ENCODE measurements at places on chromosomes 16 and 17.

GRCh38 chr17:8837563-8838075 is 29.9 kb downstream of the PIK3R6 start:
- no peak for DNase-seq
- H3K4me1 ChIP-seq, result no peaks in the 10 kb centered on the region
- no peak overlapping the region for H3K27ac ChIP-seq
- H3K27me3 ChIP-seq, result no peaks in the 10 kb centered on the region
- H3K36me3 ChIP-seq, result no peaks in the 10 kb centered on the region

GRCh38 chr17:1111599-1112443 is 68.0 kb downstream of the ABR start:
- H3K4me1 ChIP-seq, result peaks cover 41% of the 10 kb centered on the region
- H3K27me3 ChIP-seq, result no peaks in the 10 kb centered on the region
- H3K27ac ChIP-seq, result no peak overlapping the region
- no peak for DNase-seq
- H3K36me3 ChIP-seq, result no peaks in the 10 kb centered on the region

DNA sequence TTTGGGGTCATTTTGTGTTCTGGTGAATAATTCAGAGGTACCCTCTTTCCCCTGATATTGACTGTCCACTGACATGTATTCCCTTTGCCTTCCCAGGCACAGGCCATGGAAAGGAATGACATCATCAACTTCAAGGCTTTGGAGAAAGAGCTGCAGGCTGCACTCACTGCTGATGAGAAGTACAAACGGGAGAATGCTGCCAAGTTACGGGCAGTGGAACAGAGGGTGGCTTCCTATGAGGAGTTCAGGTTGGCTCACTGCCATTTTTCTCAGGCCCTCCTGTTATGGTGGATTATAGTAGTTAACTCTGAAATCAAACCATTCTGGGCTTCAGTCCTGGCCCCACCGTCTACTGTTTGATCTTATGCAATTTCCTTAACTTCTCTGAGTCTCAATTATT is 1.6 kb upstream of the EFTUD2 start:
- no peak overlapping the region for H3K4me3 ChIP-seq
- H3K36me3 ChIP-seq, result no peaks in the 10 kb centered on the region
- H3K4me1 ChIP-seq, result peaks cover 18% of the 10 kb centered on the region
- H3K27ac ChIP-seq, result no peak overlapping the region
- no peaks in the 10 kb centered on the region for H3K27me3 ChIP-seq

GRCh38 chr16:1012722-1013592 is 31.4 kb downstream of the SOX8 start:
- DNase-seq, result no peak
- no peak overlapping the region for H3K27ac ChIP-seq
- peaks cover 5% of the 10 kb centered on the region for H3K27me3 ChIP-seq
- no peak overlapping the region for H3K4me3 ChIP-seq

GRCh38 chr17:15177343-15177742 is 87.8 kb downstream of the PMP22 start:
- no peak overlapping the region for H3K4me3 ChIP-seq
- no peaks in the 10 kb centered on the region for H3K4me1 ChIP-seq
- H3K36me3 ChIP-seq, result no peaks in the 10 kb centered on the region
- DNase-seq, result no peak
- no peaks in the 10 kb centered on the region for H3K27me3 ChIP-seq
- no peak overlapping the region for H3K27ac ChIP-seq

DNA sequence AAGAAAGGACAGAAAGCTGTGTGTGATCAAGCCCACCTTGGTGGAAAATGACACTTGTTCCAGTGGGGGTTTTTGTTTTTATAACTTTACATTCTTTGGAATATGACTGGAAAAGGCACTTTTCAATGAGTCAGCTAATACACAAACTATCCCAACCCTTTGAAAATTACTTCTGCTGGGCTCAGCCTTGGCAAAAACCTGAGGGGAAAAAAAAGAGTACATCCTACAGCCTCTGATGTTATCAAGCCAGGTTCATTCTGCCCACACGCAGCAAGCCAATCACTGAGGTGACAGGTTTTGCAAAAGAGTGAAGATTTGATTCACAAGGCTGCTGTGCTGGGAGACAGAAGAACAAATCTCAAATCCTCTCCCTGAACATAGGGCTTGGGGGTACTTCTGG is 484.5 kb upstream of the ERCC4 start:
- no peak overlapping the region for H3K27ac ChIP-seq
- no peak for DNase-seq
- H3K27me3 ChIP-seq, result no peaks in the 10 kb centered on the region
- H3K4me1 ChIP-seq, result no peaks in the 10 kb centered on the region
- no peak overlapping the region for H3K4me3 ChIP-seq
- H3K36me3 ChIP-seq, result no peaks in the 10 kb centered on the region

- H3K4me3 ChIP-seq, result no peak overlapping the region
- H3K27ac ChIP-seq, result no peak overlapping the region
- no peaks in the 10 kb centered on the region for H3K36me3 ChIP-seq
Measured at GRCh38 chr16:18942061-18942460, 15.9 kb upstream of the SMG1 start.

- DNase-seq, result peak; percentile 29
- H3K27ac ChIP-seq, result no peak overlapping the region
- H3K4me3 ChIP-seq, result no peak overlapping the region
- no peaks in the 10 kb centered on the region for H3K36me3 ChIP-seq
- H3K27me3 ChIP-seq, result no peaks in the 10 kb centered on the region
Measured at GRCh38 chr16:56970934-56971767, 9.4 kb downstream of the CETP start.

DNA sequence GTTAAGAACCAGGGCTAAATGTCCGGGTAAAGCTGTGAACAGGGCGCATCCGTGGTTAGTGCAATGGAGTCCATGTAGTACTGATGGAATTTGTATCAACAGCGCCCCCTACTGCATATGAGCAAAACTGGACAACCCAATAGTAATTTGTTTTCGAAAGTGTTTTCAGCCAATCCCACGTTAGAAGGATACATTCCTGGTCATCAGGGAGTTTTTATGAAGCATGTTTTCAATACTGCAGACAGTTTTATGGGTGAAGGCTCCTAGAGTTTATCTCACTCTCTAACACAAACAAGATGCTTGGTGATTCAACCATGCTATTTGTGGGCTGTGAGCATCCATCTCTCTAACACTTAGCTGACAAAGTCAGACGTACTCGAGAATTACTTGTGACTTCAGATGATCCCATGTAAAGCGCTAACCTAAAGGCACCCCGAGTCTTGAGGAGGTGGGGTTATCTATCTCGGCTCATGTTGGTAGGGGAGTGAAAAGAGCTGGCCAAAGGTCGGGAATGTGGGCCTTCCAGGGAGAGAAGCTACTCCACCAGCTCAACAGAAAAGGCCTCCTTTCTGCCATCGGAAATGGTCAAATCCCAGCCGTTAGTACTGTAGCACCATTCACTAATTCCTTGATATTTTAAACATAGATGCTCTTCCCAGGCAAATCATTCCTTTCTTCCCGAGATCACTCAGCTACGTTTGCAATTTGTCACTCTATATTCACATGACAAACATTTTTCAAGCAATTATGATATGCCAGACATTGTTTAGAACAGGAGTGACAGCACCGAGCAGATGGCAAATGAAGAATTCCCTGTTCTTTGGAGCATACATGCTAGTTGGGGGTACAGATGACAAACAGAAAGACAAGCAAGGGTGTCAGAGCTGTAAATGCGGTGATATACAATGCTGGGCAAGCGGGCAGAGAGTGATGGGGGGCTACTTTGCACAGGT is 46.9 kb upstream of the HNF1B start:
- no peak overlapping the region for H3K4me3 ChIP-seq
- H3K27me3 ChIP-seq, result no peaks in the 10 kb centered on the region
- no peaks in the 10 kb centered on the region for H3K36me3 ChIP-seq
- H3K4me1 ChIP-seq, result no peaks in the 10 kb centered on the region

DNA sequence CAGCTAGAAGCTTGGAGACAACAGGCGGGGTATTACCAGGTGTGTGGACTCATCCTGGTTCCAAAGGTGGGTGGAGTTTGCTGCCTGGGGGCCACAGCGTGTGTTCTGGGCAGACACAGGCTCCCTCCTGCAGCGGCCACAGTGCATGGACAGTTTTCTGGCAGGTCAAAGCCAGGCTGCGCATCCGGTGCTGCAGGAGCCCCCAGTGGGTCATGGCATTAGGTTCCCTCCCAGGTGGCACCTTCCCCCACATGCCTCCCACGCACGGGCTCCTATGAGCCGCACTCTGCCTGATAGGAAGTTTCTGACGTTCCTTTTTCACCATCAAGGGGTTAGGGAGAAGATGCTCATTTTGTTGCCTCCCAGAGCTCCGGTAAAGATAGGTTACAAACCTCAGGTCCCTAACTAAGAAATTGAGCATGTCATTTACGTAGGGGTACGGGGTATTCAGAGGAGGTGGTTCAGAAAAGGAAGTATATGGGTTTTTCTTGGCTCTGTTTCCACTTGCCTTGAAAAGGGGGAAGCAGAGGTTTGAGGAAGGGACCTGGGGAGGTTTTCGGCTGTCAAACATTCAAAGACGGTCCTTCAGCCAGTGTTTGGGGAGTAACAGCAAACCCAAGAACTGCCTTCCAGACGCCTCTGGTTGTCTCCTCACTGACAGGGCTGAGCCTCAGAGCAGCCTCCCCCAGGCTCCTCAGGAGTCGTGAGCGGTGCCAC is 32.7 kb upstream of the NAT9 start:
- no peaks in the 10 kb centered on the region for H3K4me1 ChIP-seq
- no peak overlapping the region for H3K4me3 ChIP-seq
- no peak overlapping the region for H3K27ac ChIP-seq
- DNase-seq, result no peak
- no peaks in the 10 kb centered on the region for H3K27me3 ChIP-seq
- peaks cover 21% of the 10 kb centered on the region for H3K36me3 ChIP-seq

DNA sequence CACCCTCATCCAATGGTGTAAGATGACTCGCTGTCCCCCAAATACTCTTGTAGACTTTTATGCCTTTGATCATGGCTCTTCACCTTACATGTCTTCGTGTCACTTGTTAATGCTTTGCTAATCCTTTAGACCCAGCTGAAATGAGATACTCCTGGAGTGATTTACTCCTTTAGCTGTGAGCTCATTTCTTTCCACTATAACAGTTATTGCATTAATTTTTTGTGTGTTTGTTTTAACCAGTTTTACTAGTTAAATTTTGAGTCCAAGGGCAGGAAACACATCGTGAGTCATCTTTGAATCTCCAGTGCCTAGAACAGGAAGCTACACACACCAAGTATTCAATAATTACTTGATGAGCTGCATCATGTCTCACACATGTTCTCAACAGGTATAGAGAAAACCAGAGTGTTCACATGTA is 6.5 kb upstream of the CTCF start:
- no peaks in the 10 kb centered on the region for H3K36me3 ChIP-seq
- peak overlapping the region; percentile 4 for H3K27ac ChIP-seq
- peaks cover 31% of the 10 kb centered on the region for H3K4me1 ChIP-seq
- no peaks in the 10 kb centered on the region for H3K27me3 ChIP-seq
- no peak overlapping the region for H3K4me3 ChIP-seq

DNA sequence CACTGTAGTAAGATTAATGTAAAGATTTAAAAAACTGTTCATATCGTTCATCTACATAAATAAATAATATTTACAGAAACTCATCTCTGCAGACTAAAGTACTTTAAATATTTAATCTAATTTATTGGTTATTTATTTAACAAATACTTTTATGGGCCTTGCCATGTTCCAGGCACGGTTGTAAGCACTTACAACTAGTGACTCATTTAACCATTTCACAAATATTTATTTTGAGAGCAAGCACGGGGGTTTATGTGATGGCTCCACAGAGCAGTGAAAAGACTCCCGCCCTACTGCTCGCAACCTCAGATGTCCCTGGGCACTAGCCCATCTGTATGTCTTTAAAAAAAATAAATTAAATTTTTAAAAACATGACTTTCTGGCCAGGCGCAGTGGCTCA is 575.9 kb downstream of the WWOX start:
- H3K4me3 ChIP-seq, result no peak overlapping the region
- H3K27ac ChIP-seq, result no peak overlapping the region
- H3K4me1 ChIP-seq, result no peaks in the 10 kb centered on the region

DNA sequence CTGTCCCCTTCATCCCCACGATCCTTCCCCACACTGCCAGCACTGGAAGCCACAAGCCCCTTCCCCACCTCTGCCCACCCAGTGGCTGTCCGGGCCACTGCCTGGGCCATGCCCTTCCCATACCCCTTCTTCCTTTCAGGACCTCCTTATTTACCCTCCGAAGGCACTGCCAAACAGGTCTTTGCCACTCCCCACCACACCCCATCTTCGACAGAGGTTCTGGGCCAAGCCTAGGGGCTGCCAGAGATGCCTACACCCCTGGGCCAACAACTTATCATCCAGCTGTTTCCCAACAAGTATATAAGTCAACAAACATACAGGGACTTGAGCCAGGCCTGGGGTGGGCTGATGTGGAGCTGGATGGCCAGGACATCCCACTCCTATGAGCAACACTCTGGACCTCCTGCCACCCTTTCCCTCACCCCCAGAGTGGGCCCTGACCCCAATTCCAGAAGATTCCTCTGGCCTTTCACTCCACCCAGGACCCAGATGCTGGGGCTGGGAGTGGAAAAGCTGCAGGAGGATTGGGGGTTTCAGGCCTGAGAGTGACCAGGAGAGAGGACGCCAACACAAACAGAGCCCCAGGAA is 1.5 kb upstream of the PPP1R1B start:
- DNase-seq, result no peak
- H3K4me1 ChIP-seq, result peaks cover 21% of the 10 kb centered on the region
- H3K27me3 ChIP-seq, result peaks cover 31% of the 10 kb centered on the region
- H3K36me3 ChIP-seq, result no peaks in the 10 kb centered on the region
- no peak overlapping the region for H3K27ac ChIP-seq

- no peaks in the 10 kb centered on the region for H3K36me3 ChIP-seq
- no peak overlapping the region for H3K4me3 ChIP-seq
- H3K4me1 ChIP-seq, result no peaks in the 10 kb centered on the region
- H3K27me3 ChIP-seq, result no peaks in the 10 kb centered on the region
Measured at GRCh38 chr17:32917081-32917480, 10.9 kb upstream of the TMEM98 start.

DNA sequence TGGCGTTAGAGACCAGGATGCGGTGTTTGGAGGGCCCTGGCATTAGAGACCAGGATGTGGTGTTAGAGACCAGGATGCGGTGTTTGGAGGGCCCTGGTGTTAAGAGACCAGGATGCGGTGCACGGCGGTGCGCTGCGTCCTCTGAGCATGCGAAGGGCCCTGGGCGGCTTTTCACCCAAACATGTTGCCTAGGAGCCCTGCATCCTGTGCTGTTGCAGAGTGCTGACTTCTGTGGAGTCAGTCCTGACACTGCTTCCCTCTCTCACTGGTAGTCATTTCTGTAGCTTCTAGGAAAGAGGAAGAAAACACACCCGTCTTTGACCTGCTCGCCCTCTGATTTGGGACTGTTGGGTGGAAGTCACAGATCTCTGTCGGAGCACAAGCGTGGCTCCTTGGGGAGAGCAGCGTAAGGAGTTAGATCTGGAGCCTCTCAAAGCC is 141.2 kb downstream of the LAT start:
- no peak for DNase-seq
- H3K4me3 ChIP-seq, result no peak overlapping the region
- no peaks in the 10 kb centered on the region for H3K4me1 ChIP-seq
- no peaks in the 10 kb centered on the region for H3K27me3 ChIP-seq

DNA sequence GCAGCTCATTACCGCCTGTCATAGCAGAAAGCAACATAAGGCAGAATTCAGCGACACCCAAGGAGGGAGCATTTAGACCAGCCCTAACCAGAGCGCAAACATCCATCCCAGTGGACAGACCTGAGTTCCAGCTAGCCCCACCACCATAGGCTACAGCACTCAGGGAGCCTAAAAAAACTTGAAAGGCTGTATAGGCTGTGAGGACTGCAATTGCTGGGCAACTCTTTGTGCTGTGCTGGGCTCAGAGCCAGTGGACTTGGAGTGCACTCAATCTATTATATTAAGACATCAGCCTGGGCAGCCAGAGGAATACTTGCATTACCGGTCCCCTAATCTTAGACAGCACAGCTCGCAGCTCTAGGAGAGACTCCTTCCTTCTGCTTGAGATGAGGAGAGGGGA is 207.3 kb downstream of the KIF2B start:
- H3K27ac ChIP-seq, result no peak overlapping the region
- no peaks in the 10 kb centered on the region for H3K27me3 ChIP-seq
- DNase-seq, result no peak
- no peaks in the 10 kb centered on the region for H3K36me3 ChIP-seq
